ENCODE measurements at places on chromosomes 2 and 18.

GRCh38 chr2:74739733-74740241, 85.7 kb downstream of the SEMA4F start:
- DNase-seq: no peak

- DNase-seq: no peak
Observed at GRCh38 chr2:138238908-138239307, 262.7 kb upstream of the SPOPL start.

- DNase-seq: no peak
Observed at GRCh38 chr2:25632396-25632795, 41.0 kb downstream of the DTNB start.

DNA sequence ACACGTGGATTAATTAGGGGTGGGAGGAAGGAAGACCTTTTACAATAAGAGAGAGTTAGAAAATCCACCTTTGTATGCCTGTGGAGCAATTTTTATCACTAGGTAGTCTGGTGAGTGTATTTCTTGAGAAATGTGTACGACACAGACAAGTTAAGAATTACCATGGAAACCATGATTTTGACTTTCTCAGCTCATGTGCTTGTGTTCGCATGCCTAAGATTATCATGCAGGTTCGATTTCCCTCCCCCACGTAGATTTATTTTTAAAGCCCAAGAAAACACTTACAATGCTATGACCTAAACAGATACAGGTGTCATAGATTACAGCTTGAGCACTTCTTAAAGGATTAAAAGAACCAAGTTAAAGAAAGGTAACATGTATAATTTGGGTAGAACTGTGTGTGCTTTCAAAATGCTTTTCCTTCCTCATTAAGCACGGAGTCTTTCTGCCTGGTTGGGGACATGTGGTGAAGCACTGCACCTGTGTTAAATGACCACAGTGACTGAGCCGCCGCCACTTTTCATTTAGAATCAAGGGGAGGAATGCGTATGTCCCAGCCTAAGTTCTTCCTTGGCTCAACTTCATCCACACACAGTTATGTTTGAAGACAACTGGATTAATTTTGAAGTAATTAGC, 16.6 kb downstream of the SERTAD2 start:
- no peak for DNase-seq

Data from CD4-positive, alpha-beta T cell treated with Interleukin-17A for 4 hours (primary cell).